ENCODE measurements at places on chromosomes 6 and 20.

- DNase-seq: no peak
Measured at GRCh38 chr20:4791121-4791520, 69.4 kb downstream of the PRND start.

GRCh38 chr6:166153966-166154365 lies 13.7 kb downstream of the TBXT start:
- no peak for DNase-seq

- no peak for DNase-seq
Measured at GRCh38 chr20:49914310-49915117, 815 bp downstream of the SPATA2 start.

- no peak for DNase-seq
Measured at GRCh38 chr6:121627761-121628160, 192.3 kb downstream of the GJA1 start.

- no peak for DNase-seq
Measured at GRCh38 chr20:17533396-17533795, 2.2 kb upstream of the BFSP1 start.

- no peak for DNase-seq
Measured at GRCh38 chr20:59939879-59940128, 301 bp downstream of the PPP1R3D start.

GRCh38 chr20:51154708-51155690 lies 132.1 kb upstream of the KCNG1 start:
- DNase-seq: no peak

DNA sequence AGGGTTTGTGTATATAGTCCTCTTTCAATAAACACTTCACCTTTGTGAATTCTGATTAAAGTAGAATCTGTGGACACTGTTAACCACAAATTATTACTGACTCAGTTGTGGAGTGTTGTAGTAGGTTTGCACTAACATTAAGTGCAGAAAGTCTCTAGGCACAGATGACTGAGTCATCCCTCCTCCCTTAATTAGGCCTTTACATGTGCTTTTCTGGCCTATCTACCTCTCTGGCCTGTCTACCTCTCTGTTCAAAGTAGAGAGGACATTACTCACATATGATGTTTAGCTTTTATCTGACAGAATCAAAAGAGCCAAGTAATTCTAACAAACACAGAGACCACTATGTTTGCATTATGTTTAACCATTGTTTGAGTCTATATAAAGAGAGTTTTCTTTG lies 783.0 kb downstream of the TENT5A start:
- no peak for DNase-seq

DNA sequence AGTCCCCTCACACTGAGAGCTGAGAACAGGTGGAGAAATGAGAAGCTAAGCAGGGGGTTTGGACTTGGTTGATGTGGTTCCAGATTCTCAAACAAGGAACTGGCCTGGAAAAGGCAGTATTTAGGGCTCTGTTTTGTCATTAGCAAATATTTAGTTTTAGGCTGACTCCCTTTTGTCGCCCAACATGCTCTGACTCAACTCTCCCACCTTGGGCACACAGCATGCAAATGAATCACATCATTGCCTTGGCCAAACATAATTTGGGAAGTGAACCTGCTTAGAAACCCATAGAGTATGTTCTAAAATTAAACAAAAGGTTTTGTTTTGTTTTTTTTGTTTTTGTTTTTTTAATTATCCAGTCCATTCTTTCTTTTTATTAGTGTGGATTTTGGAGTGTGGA lies 9.5 kb upstream of the UQCC2 start:
- no peak for DNase-seq

GRCh38 chr20:41171736-41172295 lies 34.5 kb downstream of the PLCG1 start:
- DNase-seq: no peak

DNA sequence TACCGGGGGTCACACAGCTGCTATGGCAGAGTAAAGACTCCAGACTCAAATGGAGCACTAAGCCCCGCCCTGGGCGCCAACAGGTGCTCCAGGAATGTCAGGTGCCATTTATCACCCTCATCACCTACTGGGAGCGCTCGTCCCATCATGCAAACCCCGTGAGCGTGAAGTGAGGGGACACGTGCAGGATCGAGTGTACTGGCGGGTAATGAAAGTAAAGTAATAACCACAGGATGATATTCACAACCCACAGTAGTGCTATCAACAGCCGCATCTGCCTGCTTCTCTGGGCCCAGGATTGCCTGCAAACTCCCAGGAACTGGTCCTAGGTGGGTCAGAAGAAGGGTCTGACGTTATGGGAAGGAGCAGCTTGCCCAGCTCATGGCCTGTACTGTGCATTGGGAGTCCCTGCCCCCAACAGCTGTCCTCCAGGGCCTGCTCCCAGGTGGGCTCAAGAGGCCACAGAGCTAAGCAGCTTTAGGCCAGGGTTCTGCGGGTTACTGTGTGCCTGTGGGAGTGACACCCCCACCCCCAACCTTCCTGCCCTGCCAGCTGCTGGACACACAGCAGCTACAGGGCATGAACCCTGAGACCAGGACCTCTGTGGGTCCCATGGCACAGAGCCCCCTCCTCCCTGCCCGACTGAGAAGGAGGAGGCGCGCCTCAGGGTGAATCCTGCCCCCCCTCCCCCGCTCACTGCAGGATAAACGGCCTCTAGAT lies 120.5 kb upstream of the SULF2 start:
- no peak for DNase-seq

DNA sequence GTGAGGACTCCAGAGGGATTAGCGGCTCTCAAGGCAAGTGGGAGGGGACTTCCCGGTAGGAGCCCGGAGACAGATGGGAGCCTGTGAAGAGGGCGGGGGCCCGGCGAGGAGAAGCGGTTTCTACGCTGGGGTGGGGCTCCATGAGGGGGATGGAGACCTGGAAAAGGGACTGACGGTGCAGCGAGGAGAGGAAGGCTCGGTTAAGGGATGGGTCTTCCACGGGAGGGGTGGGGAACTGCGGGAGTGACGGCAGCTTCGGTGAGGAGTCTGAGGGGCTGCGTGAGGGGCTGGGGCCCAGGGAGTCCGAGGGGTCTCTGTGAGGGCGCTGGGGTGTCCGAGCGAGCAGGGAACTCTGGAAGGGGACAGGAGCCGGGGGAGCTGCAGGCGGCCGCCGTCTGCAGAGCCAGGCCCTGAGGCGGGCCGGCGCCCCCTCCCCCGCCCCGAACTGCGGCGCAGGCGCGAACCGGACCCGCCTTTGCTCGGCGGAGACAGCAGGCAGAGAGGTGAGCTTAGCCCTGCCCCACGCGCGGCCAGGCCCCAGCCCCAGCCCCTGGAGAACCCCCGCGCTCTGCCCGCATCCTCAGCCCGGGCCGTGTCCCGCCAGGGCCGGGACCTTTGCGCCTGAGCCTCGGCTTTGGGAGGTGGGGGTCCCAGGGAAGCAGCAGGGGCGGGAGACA lies at the start of gene NRSN2:
NRSN2 (plus strand) TSS at position 472 of the 677 bp plus-strand sequence. CDS start 2,533 bp downstream, outside the sequence.
- DNase-seq: no peak

DNA sequence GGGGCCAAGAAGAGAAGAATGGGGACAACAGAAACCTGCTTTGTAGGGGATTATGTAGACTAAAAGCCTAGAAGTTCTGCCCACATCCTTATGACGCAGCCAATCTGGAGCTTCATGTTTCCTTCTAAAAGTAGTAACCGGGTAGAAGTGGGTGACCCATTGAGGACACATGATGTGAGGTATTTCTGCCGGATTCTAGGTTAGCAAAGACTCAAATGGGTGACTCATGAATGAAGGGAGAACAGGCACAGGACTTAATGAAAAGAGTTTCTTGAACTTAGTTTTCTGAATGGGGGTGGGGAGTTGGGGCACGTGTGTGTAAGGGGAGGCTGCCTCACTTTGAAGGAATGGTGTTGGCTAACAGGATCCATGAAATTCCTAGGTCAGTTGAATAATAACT lies 68.8 kb downstream of the CDS2 start:
- no peak for DNase-seq

DNA sequence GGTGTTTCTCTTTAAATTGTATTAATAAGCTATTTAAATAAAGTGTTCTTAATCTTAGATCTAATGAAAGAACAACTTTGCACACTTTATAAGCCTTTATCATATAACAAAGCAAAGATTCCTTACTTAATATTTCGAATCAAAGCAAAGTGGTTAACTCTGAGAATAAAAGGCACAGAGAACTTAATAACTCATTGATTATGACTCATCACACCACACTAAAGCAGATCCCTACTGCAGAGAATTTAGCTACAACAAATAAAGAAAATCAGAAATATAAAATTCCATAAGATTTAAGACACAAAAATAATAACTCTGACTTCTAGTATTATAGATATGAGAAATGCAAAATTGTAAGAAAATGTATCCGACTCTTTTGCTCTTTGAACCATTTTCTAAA lies 135.6 kb upstream of the RUNX2 start:
- peak; percentile 3 for DNase-seq

DNA sequence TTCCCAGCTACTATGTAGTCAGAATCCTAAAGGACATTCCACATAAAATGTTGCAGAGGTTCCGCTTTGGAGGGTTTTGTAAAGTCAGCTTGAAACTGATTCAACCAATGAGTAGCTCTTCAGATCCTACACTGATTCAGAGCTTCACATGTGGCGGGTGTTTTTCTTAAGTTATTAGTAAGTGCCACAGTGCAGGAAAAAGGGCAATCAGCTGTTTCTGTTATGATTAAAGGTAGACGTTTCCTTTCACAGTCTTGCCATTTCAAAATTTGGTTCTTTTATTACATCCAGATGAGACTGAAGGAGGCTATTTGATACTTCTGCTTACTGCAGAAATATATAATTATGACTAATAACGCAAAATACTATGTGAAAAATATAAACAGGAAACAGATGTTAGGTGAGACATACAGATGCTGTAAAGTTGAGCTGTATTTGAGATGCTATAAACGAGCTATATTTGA lies 443.9 kb downstream of the CDKAL1 start:
- no peak for DNase-seq

DNA sequence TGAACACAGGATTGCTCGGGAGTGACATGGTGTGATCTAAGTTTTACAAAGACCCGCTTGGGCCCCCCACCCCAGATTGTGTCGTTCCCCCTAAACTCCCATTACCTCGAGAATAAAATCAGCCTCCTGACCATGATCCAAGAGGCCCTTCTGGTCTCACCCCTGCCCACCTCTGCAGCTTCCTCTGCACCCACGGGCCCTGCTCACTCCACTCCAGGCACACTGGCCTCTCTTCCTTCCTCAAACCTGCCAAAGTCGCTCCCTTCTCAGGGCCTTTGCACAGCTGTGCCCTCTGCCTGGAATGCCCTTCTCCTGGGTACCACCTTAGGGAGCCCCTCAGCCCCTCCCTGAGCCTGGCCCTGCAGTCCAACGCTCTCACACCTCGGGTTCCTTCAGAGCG lies 17.9 kb downstream of the TGM2 start:
- no peak for DNase-seq

GRCh38 chr6:41706876-41707564 lies 28.4 kb downstream of the TFEB start:
- DNase-seq: no peak

DNA sequence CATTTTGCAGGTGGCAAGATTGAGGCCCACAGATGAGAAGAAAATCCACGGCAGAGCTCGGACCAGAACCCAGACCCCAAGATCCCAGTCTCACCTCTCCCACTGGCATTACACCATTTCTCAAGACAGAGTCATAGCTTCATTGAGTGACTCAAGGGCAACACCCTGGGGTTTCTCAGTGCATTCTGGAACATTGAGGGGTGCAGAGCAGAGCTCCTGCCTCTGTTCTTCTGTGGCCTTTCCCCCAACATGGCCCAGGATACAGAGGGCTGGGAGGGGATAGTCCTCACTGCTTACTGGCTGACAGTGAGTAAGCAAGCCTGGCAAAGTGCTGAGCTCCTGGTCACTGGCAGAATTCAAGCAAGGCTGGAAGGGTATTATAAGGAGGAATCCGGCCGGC lies 74.0 kb downstream of the MDGA1 start:
- DNase-seq: no peak

DNA sequence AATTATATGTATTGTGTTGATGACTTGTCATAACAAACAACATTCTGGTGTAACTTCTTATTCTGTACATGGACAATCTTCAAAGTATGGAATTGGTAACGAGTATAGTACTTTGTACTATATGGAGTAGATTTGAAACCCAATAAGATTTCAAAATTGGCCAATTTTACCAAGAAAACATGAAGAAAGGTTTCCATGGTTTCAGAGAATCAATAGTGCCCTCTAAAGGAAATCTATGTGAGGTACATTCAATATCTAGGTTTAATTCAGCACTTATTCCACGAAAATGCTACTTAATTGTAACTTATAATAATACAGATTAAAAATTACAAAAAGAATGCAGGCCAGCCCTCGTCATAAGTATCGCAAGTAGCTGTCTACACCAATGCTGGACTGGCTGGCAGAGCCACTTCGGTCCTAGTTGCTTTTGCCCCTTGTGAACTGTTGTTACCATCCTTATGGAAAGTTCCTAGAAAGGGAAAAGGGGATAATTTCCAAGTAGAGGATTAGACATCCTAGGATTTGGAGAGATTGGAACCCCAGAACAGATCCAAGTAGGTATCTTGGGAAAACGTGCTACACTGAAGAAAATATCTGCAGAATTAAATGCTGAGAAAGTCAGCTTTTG lies 70.9 kb downstream of the LCA5 start:
- peak; percentile 18 for DNase-seq

DNA sequence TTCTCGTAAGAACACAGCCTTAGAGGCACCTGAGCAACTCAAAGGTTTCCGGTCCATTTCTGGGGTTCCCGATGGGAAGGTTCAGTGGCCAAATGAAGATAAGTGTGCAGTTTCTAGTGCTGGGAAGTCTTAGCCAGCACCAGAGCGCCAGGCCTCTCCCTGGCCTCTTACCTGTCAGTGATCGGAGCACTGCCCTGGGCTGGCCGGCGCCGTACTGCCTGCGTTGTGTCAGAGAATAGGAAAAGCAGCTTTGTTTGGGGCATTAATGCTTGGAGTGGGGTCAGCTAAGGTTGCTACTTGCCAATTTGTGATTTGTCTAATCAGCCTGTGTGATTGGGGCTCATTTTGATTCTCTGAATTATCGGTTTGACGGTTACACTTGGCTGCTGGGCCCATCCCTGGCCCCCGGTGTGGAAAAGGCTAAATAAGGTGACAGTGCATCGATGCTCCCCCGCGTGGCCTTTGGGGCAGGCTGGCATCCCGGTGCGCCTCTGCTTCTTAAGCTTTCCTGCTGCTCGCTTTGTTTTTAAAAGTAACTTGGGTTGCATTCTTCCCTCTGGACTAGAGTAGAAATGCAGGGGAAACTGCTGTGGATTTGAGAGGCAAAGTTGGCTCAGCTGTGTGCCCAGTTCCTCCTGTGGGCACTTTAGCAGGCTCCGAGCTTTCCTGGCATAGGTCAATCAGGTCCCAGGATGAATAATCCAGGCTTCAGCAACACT lies 51.8 kb downstream of the TCP11 start:
- no peak for DNase-seq

DNA sequence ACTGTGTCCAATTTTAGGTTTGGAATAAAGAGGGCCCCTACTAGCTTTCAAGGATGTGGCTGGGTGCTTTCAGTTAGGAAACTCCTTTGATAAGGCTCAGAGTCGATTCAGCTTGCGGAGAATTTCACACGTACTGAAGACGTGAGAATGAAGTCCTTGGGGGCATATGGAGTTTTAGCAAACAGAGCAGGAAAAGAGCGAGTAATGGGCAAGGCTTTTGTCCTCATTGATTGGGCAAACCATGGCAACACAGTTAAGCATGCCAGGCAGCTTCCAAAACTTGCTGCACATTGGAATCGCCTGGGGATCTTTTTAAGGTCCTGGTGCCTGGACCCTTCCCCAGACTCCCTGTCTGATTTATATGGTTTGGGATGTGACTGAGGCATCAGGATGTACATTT lies 29.2 kb downstream of the ISM1 start:
- no peak for DNase-seq

- DNase-seq: no peak
Measured at GRCh38 chr6:32298632-32299336, 72.9 kb downstream of the TSBP1 start.

- DNase-seq: no peak
Measured at GRCh38 chr6:40192516-40192915, 258.3 kb upstream of the MOCS1 start.

GRCh38 chr20:47577314-47577713 lies 75.6 kb downstream of the NCOA3 start:
- no peak for DNase-seq

Data from astrocyte of the cerebellum (primary cell).